Left hindlimb (tissue), 1 donor: ENCODE measurements at places on chromosomes 5 and 9.

GRCh38 chr9:79766091-79766490, 194.3 kb downstream of the TLE4 start:
- DNase-seq: no peak

DNA sequence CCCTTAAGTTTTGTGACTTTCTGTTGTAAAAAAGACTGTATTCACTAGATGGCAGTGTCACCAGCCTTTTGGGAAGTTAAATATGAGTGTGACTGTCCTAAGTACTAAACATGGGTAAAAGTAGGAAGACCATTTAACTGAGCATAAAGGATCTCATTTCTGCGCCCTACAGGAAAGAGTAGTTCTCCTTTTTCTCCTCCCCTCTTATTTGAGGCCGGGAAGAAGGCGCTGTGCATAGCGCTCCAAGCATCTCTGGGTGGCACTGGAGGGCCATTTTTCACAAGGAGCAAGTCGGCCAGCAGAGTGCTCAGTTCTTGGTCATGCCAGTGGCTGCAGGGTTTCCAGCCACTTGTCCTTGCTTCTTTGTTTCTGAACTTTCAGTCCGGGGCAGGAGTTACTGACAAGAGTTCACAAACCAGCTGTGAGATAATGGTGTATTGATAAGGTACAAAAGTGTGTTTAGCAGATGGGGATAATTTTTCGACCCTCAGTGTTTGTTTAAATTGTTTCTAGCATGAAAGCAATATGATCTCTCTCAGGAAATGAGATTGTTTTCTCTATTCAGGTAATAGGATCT, 227.6 kb upstream of the DMRT1 start:
- DNase-seq: peak; percentile 88

DNA sequence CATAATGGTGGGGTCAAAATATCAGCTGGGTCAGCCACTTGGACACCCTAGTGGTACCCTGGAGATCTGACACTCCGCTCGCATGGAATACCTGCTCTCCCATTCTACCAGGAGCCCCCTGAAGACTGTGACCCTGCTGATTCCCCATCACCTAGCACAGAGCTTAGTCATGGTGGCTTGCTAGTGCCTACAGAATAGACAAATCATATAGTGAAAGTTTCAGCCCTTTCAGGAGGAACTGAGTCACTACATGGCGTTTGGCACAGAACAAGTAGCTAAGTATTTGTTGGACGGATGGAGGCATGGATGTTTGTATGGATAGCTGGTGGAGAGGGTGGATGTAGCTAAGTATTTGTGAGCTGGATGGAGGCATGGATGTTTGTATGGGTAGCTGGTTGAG, 65.3 kb downstream of the LMX1B start:
- no peak for DNase-seq

- DNase-seq: no peak
Measured at GRCh38 chr5:67077296-67077695, 119.3 kb downstream of the CD180 start.

DNA sequence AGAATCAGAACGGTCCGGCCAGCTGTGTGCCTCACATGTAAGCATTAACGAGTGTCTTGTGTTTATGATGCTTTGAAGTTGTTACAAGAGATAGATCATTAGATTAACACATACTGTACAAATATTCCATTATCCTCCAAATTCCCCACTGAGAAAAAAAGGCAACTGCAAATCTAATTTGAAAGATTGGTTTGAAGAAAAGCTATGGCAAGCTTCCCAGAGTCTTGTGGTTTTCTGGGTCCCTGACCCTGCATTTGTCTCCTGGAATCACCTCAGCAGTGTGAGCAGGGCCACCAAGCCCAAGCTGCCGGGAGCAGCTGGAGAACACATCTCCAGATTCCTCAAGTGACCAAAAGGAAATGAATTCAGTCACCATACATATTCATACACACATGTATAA, 36.9 kb upstream of the ADAMTS16 start:
- DNase-seq: no peak

- DNase-seq: no peak
Measured at GRCh38 chr9:11103525-11103924, 490.7 kb upstream of the PTPRD start.

DNA sequence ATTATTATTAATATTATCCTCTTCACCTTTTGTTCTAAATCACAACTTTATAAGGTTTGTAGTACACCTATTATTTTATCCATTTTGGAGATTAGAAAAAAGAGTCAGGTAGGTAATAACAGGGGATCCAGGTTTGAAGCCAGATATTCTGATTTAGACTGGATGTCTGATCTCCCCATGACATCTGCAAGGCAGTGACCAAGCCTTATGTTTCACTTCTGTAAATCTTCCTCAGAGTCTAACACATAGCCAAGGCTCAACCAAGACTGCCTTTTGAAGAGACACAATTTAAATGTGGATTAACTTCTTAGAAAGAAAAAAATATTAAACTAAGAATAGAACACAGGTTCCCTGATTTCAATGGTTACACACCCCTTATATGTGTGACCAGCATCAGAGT, 44.2 kb downstream of the CETN3 start:
- no peak for DNase-seq

DNA sequence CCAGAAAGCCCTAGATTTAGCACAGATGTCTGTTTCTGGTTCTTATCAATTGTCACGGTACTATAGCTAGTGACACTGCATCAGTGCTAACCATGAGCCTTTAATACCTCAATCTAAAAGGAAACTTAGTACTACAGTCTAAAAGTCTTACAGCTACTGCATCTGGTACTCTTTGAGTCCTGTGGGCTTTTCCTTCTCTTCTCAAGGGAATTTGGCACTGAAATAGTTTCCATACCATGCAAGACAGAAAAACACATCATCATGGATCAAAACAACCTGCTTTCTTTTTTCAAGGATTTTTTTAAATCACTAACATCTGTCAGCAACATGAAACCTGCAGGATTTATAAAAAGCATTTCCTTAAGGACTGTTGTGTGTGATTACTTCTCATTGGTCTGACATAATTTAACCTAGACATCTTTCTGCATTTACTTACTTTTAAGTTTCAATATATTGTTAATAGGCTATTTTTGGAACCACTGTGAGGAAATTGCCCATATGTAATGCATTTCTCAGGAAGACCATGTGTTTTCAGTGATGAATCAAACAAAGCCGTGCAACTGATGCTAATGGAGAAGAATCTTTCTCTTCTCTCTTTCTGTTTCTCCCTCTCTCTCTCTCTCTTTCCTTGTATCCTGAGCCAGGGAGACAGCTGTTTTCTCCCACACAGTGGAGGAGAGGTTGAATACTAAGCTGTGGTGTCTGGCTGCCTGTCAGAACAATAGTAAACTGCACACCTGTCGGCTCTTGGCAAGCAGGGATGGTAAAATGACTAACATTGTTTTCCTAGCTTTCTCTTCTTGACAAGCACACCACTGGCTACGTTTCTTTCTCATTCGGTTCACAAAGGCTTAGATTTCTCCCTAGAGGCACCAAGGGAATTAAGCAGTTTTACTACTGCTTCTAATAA, 273.4 kb downstream of the CSNK1G3 start:
- peak; percentile 76 for DNase-seq

DNA sequence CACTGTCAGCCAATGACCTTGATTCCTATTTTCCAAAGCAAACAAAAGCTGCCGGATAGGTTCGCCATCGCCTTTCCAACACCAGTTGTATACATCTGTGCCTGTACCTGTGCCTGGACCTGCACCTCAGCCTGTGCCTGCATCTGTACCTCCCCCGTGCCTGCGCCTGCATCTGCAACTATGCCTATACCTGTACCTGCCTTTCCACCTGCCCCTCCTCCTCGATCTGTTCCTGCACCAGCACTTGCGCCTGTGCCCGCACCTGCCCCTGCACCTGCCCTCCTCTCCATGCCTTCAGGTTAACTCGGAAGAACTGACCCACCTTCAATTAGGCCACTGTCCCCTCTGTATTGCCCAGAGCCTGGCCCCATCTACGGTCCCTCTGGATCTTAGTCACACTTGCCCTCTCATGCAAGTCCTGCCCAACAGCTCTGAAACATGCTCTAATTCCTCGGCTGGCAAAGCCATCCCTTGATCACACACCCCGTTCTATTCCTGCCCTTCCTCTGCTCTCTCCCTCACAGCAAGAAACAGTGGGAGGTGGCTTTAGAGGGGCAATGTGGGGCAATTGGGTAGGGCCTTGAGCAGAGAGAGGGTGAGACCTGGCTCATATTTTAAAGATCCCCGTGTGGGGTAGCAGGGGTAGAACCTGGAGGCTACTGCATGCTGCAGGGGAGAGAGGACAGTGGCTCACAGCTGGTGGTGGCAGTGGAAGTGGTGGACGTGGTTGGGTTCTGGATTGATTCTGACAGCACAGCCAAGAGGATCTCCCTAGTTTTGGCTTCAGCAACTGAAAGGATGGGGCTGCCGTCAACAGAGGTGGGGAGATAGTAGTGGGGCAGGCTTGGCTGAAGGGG, 59.6 kb upstream of the PHYKPL start:
- peak; percentile 6 for DNase-seq

DNA sequence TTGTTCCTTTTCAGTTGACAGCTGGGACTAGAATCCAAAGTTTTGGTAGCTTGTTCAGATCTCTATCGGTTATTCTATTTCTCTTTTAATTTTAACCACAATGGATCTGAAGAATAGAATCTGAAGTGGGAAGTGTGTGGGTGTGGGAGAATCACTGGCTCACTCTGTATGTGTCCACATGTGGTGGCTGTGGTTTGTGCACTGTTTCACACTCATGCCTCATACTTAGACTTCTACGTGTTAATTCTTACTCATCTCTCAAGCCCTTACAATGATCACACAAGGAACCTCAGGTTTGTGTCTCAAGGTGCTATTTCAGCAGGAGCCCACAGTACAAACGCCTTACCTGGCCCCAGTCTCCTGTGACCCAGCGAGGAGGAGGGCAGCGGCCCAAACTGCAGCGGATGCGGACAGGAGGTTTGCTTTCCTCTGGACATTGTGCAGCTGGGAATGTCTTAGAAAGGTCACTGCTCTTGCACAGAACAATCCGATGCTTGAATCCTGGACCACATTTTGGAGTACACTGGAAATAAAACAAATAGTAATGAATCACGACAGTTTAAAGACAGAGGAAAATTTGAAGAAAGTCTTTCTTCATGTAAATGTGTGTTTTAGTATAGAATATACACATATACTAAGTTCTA, 309.1 kb downstream of the ADAMTS6 start:
- no peak for DNase-seq

DNA sequence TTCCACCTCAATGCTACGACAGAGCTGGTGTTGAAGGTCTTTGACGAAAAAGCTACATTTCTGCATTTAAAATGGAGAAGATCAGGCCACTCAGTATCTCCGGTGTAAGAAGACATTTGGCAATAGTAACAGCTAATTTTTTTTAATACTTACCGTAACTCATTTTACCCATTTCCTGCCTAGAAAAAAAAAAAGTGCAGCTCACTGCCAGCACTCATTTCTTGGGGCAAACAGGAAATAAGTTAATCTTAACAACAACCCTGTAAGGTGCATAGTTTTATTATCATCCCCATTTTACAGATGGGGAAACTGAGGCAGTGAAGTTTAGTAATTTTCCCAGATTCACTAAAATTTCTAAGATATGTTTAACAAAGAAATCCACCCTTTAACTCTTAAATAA, 27.4 kb upstream of the KCNMB1 start:
- DNase-seq: no peak

DNA sequence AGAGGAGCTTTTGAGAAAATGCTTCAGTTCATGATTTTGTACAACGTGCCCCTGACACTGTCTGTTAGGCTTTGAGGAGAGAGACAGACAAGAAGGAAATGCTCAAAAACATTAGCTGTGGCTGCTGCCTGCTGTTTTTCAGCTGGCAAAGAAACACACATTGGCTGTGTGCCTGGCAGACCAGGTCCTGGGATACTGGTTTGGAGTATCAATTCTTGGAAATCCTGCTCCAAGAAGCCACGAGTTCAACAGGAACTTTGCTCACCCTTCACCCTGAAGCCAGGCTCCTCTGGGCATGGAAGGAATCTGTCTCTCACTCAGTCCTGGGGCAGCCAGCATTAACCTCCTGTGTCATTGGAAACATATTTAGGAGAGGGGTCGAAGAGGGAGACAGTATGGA, 245.5 kb downstream of the AUH start:
- DNase-seq: no peak

- DNase-seq: no peak
Measured at GRCh38 chr9:69893057-69893456, 72.4 kb downstream of the CFAP95 start.

DNA sequence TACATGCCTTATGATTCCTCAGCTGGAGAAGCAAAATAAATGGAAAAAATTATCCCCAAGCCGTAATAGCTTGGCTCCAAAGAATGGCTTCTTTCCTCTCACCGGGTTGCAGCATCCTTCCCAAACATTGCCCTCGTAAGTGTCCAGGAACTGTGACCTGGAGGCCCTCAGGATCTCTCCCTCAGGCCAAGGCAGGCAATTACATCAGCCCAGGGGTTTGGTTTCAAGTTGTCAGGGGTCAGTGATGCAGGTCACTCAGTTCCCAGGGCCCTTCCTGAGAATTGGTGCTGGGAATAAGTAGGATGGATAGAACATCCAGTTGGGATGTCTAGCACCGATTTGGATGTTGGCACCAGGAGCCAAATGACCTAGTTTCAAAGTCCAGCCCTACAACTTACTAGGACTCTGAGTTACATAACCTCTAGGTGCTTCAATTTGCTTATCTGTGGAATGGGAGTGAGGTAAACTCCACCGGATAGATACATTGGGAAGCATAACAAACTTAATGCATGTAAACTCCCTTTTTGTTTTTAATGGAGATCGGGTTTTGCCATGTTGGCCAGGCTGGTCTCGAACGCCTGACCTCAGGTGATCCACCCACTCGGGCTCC, 133.5 kb upstream of the DAP start:
- no peak for DNase-seq

DNA sequence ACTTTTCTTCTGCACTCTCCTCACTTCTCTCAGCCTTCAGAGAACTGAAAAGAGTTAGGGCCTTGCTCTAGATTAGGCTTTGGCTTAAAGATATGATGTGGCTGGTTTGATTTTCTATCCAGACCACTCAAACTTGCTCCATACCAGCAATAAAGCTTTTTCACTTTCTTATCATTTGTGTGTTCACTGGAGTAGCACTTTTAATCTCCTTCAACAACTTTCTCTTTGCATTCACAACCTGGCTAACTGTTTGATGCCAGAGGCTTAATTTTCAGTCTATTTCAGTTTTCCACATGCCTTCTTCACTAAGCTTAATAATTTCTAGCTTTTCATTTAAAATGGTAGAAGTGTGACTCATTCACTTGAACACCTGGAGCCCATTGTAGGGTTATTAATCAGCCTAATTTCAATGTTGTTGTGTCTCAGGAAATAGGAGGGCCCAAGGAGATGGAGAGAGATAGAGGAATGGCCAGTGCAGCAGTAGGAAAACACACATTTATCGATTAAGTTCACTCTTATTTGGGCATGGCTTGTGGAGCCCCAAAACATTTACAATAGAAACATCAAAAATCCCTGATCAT, 5.9 kb downstream of the ATPSCKMT start:
- no peak for DNase-seq

- DNase-seq: no peak
Measured at GRCh38 chr5:127518319-127518621, 830 bp downstream of the PRRC1 start.

DNA sequence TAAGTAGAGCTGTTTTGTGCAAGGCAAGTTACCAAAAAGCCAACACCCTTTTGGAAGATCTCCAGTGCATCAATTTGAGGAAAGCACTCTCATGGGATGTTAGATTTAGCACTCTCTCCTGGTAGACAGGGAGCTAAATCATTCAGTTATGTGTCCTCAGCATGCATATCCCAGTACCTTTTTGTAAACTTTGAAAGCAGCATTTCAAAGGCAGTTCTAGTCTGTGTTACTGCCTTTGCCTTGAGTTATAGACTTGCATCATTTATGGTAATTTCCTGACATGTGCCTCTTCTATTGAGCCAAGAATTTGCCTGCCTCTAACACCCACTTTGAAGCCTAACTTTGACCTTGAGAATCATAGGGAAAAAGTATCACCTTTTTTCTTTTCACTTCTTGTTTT, 120.6 kb downstream of the KIF4B start:
- no peak for DNase-seq
